ENCODE measurements at places on chromosomes 4 and X.
A peak's percentile ranks its signal among the peaks of the same experiment; 100 is the strongest.

GRCh38 chrX:47958761-47959342 is 44.9 kb downstream of the ZNF182 start:
- DNase-seq: peak; percentile 28

- DNase-seq: no peak
These were observed 47.8 kb upstream of the CLNK start for GRCh38 chr4:10732235-10732913.

GRCh38 chr4:25069014-25069413 is 38.3 kb upstream of the LGI2 start:
- DNase-seq: no peak

GRCh38 chr4:142265536-142265935 is 580.6 kb downstream of the INPP4B start:
- DNase-seq: no peak

Measured in HEK293T (cell line).